ENCODE measurements at places on chromosomes 1 and 21.

GRCh38 chr1:230091473-230092231 lies 24.6 kb downstream of the GALNT2 start:
- peaks cover 6% of the 10 kb centered on the region for H3K36me3 ChIP-seq
- DNase-seq, result peak; percentile 66
- peak overlapping the region; percentile 72 for H3K27ac ChIP-seq

GRCh38 chr1:25055324-25055780 lies 125.3 kb upstream of the RUNX3 start:
- no peaks in the 10 kb centered on the region for H3K4me1 ChIP-seq
- H3K36me3 ChIP-seq, result no peaks in the 10 kb centered on the region
- no peak overlapping the region for H3K27ac ChIP-seq
- H3K4me3 ChIP-seq, result no peak overlapping the region
- DNase-seq, result no peak
- H3K27me3 ChIP-seq, result peaks cover 71% of the 10 kb centered on the region

DNA sequence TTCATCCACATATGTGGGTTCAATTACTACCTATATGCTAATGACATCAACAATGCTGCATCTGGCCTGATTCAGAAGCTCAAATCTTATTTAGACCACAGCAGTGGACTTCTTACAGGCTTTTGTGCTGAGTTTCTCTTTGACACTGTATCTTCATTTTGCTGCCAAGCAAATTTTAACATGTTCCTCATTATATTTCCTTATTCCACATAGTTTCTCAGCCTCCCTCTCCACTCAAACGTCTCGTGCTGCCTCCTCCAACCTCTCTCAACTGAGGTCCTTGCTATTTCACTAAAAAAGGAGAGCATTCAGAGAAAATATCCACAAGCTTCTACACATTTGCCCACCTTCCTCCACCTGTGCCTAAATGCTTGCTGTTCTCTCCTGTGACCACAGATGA lies 6.5 kb downstream of the TDRKH start:
- no peak for DNase-seq
- no peak overlapping the region for H3K27ac ChIP-seq
- H3K4me1 ChIP-seq, result no peaks in the 10 kb centered on the region
- H3K36me3 ChIP-seq, result no peaks in the 10 kb centered on the region

DNA sequence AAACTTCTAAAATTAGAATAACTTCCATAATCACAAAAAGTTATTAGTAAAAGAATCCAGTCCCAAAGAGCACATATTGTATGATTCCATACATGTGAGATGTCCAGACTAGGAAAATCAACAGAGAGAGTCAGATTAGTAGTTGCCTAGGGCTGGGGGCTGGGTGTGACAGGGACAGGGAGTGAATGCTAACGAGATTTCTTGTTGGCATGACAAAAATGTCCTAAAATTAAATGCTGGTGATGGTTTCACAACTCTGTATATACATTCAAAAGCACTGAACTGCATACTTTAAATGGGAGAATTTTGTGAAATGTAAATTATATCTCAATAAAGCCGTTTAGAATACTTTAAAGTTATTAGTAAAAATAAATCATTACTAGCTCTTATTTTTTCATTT lies 92.2 kb downstream of the SLC44A5 start:
- H3K4me1 ChIP-seq, result no peaks in the 10 kb centered on the region
- DNase-seq, result no peak
- H3K4me3 ChIP-seq, result no peak overlapping the region
- H3K27me3 ChIP-seq, result no peaks in the 10 kb centered on the region
- no peak overlapping the region for H3K27ac ChIP-seq
- no peaks in the 10 kb centered on the region for H3K36me3 ChIP-seq

- DNase-seq, result no peak
- no peak overlapping the region for H3K4me3 ChIP-seq
- H3K4me1 ChIP-seq, result no peaks in the 10 kb centered on the region
Observed at GRCh38 chr1:60695716-60696171, 386.6 kb upstream of the NFIA start.

DNA sequence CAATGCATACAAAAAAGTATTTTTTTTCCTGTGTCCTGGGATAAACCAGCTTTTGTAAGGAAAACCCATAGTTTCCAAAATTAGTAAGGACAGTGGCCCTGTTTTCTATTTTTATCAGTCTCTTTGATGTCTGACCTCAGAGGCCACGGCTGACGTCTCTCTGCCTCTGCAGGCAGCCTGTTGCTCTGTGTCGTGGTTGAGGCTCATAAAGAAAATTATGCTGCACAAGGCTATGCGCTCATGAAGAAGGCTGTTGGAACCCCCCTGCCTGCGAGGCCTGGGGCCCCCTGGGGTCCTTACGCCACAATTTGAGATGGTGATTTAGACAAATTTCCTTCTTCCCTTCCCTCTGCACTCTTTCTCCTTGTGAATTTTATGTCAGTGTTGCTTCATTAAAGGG lies 48.9 kb downstream of the AGPAT3 start:
- peak; percentile 64 for DNase-seq
- no peak overlapping the region for H3K27ac ChIP-seq
- no peaks in the 10 kb centered on the region for H3K27me3 ChIP-seq
- H3K36me3 ChIP-seq, result 0 out of 2 replicates have a peak, but pooled peaks cover 2% of the 10 kb centered on the region
- no peak overlapping the region for H3K4me3 ChIP-seq

- no peaks in the 10 kb centered on the region for H3K27me3 ChIP-seq
- no peak overlapping the region for H3K27ac ChIP-seq
Observed at GRCh38 chr21:29033871-29034270, 9.4 kb downstream of the USP16 start.

GRCh38 chr1:186987769-186988168 lies 159.0 kb downstream of the PLA2G4A start:
- peaks cover 6% of the 10 kb centered on the region for H3K4me1 ChIP-seq
- DNase-seq, result no peak
- no peaks in the 10 kb centered on the region for H3K27me3 ChIP-seq
- no peaks in the 10 kb centered on the region for H3K36me3 ChIP-seq
- H3K27ac ChIP-seq, result no peak overlapping the region
- no peak overlapping the region for H3K4me3 ChIP-seq

DNA sequence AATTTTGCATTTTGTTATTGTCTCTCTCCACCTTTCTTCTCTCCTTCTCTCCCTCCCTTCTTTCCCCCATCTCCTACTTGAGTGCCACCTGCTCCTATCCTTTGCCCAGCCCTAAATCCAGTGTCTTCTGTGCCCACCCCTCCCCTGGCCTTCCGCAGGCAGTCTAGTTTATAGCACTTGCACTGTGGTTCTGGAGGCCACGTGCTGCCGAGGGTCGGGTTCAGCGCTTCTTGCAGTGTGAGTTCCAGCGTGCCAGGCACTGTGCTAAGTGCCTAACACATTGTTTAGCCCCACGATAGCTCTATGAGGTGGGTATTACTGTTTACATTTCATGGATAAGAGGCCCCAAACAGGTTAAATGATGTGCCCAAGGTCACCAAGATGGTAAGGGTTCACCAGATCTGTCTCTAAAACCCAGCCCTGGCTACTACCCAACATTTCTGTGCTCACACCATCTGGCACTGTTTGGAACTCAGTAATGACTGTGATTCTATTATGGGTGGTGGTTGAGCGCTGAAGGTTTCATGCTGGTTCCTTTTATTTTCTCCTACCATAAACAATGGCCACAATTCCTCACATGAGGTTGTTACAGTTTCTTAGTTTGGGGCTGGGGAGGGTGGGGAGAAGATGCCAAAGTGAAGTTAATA lies 14.1 kb upstream of the ATP1A4 start:
- H3K27ac ChIP-seq, result no peak overlapping the region
- H3K27me3 ChIP-seq, result peaks cover 51% of the 10 kb centered on the region
- no peaks in the 10 kb centered on the region for H3K36me3 ChIP-seq

DNA sequence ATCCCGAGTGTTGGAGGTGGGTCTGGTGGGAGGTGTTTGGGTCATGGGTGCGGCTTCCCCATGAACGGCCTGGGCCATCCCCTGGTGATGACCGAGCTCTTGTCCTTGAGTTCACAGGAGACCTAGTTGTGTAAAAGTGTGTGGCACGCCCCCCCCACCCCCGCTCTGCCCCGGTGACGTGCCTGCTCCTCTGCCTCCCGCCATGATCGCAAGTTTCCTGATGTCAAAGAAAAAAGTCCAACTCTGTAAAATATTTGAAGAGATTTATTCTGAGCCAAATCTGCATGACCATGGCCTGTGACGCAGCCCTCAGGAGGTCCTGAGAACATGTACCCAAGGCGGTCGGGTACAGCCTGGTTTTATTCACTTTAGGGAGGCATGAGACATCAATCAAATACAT lies 125.1 kb upstream of the COL6A1 start:
- 0 out of 2 replicates have a peak, but pooled peaks cover 2% of the 10 kb centered on the region for H3K36me3 ChIP-seq
- no peaks in the 10 kb centered on the region for H3K27me3 ChIP-seq
- H3K4me1 ChIP-seq, result no peaks in the 10 kb centered on the region
- H3K27ac ChIP-seq, result no peak overlapping the region
- DNase-seq, result no peak

DNA sequence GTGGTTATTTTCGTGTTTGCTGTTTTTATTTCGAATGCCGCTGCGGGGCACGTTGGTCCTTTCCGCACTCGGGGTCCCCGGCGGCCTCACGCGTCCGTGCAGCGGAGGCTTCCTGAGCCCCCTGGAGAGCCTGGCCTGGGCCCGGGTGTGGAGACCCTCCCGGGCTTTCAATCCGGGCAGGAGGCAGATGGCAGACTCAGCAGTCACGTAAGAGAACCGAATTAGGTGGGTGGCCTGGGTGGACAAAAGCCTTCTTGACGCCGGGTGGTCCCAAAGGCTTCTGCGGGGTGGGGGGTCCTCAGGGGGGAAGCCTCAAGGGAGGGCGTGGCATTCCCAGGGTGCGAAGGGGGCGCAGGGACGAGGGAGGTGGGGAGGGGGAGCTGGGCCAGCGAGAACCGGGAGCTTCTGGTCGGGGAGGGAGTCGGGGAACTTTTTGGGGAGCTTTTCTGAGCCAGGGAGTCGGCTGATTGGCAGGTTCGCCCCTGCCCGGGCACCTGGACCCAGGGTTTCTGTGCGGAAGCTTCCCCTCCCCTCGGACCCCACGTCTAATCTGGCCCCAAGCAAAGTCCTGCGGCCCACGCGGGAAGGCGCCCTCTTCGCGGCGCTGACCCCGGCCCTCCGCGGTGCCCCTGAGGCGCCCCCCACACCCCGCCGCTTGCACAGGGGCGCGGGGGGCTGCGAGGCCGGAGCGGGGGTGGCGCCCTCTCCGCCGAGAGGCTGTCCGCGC lies 1.3 kb upstream of the HES4 start:
- H3K27ac ChIP-seq, result peak overlapping the region; percentile 1
- H3K4me3 ChIP-seq, result peak overlapping the region; percentile 59
- no peaks in the 10 kb centered on the region for H3K27me3 ChIP-seq
- H3K4me1 ChIP-seq, result peaks cover 12% of the 10 kb centered on the region

DNA sequence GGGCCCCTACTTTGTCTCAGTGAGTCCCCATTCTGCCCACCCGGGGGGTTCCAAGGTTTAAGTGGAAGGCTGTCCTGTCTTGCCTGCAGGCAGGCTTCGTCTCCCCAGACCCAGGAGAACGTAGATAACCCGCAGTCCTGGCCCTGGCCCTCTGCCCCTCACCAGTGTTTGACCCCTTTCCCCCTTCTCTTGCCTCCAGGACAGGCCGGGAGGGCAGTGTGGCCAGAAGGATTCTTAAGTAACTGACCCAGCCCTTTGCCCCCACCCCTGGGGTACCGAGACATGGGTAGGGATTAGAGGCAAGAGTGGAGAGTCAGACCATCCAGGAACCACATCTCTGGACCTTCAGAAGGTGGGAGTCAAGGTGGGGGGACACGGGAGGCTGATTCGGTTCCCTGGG lies 8.8 kb downstream of the TMEM222 start:
- H3K27ac ChIP-seq, result no peak overlapping the region
- peaks cover 56% of the 10 kb centered on the region for H3K36me3 ChIP-seq
- H3K4me3 ChIP-seq, result no peak overlapping the region
- 0 out of 2 replicates have a peak, but pooled peaks cover 2% of the 10 kb centered on the region for H3K4me1 ChIP-seq
- no peak for DNase-seq

- no peak overlapping the region for H3K4me3 ChIP-seq
- peak; percentile 17 for DNase-seq
Observed at GRCh38 chr1:61253059-61253735, 170.8 kb downstream of the NFIA start.

GRCh38 chr1:205458777-205459566 lies 3.1 kb upstream of the BLACAT1 start:
- peaks cover 59% of the 10 kb centered on the region for H3K27me3 ChIP-seq
- H3K4me3 ChIP-seq, result no peak overlapping the region
- no peaks in the 10 kb centered on the region for H3K36me3 ChIP-seq
- DNase-seq, result peak; percentile 58
- H3K27ac ChIP-seq, result no peak overlapping the region
- no peaks in the 10 kb centered on the region for H3K4me1 ChIP-seq

DNA sequence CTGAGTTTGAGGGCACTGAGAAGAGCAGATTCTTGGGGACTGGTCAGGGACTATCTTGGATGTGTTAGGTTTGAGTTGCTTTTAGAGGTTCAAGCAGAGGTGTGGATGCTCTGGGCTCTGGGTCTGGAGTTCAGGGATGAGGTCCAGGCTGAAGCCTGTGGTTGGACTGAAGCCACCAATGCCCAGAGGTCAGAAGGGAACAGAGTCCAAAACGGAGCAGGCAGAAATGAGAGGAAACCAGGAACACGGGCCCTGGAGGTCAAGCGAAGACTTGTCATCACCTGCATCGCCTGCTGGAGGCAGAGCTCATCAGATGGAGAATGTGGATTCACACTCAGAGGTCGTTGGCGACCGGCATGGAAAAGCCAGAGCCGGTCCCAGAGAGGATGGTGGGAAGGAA lies 129.6 kb upstream of the TMEM51 start:
- H3K27ac ChIP-seq, result no peak overlapping the region
- peaks cover 19% of the 10 kb centered on the region for H3K4me1 ChIP-seq
- no peak for DNase-seq
- no peak overlapping the region for H3K4me3 ChIP-seq
- no peaks in the 10 kb centered on the region for H3K27me3 ChIP-seq
- no peaks in the 10 kb centered on the region for H3K36me3 ChIP-seq

DNA sequence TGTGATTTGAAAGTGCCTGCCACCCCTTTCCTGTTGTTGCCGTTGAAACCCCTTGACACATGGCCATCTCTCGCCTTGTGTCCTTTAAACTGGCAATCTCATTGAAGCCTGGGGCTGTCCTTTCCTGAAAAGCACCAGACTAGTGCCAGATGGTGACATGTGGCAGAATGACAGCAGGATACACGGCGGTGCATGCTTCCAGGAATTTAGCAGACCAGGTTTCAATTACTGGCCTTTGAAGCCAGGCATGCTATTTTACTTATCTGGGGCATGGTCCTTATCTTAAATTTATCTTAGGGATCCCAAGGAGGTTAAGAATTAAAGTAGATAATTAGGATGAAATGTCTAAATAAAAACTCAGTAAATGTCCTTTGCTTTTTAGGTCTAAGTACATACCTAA lies 15.2 kb downstream of the PLPPR4 start:
- H3K4me3 ChIP-seq, result no peak overlapping the region
- no peaks in the 10 kb centered on the region for H3K27me3 ChIP-seq
- H3K27ac ChIP-seq, result no peak overlapping the region
- DNase-seq, result no peak

DNA sequence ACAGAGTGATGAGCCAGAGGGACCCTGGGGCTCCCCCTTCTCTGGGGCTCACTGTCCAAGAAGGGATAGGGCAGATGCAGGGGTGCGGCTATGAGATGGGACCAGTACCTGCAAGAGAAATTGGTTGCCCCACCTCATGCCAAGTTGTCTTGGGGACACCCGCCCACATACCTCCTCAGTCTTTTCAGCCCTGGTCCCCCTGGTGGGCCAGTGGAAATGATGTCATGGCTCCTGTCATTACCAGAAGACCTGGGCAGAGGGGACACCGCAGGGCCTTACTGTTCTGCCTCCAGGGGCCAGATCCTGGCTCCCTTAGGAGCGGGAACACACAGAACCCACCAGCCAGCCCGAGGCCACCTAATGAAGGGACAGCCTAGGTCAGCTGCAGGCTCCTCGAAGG lies 63.2 kb downstream of the CDK18 start:
- no peak for DNase-seq
- H3K36me3 ChIP-seq, result no peaks in the 10 kb centered on the region
- peaks cover 2% of the 10 kb centered on the region for H3K4me1 ChIP-seq
- H3K4me3 ChIP-seq, result no peak overlapping the region
- peaks cover 80% of the 10 kb centered on the region for H3K27me3 ChIP-seq
- H3K27ac ChIP-seq, result no peak overlapping the region

GRCh38 chr21:23633447-23633940 lies 1973.8 kb downstream of the MRPL39 start:
- H3K4me1 ChIP-seq, result no peaks in the 10 kb centered on the region
- H3K4me3 ChIP-seq, result no peak overlapping the region
